ENCODE measurements at places on chromosomes 2 and 18. TPM values are rescaled to one million over a fixed set of nuclear protein-coding genes. Genes with fewer than 3 reads are reported as not detected.

Gene LIPG
- 5.6 TPM for total RNA-seq

Gene ADAM23
- 1.5 TPM for total RNA-seq

Gene PRSS56
- total RNA-seq = not detected

Gene CRYBA2
- not detected for total RNA-seq

Gene TPO
- not detected for total RNA-seq

Gene TRIM43
- total RNA-seq = not detected

Gene CDK15
- 0.47 TPM for total RNA-seq

Gene PPIG
- total RNA-seq = 14.2 TPM

Gene IL18RAP
- not detected for total RNA-seq

Gene STAT4
- 0.47 TPM for total RNA-seq

Gene DLGAP1
- 0.12 TPM for total RNA-seq

Gene PTPRN
- 4.6 TPM for total RNA-seq

Gene SIX3
- not detected for total RNA-seq

Gene FBXO11
- 27.7 TPM for total RNA-seq

Gene PCARE
- total RNA-seq = not detected

Gene TMEM198
- total RNA-seq = 1.9 TPM

Gene GALNT5
- 1.7 TPM for total RNA-seq

Gene GAD1
- total RNA-seq = not detected

Gene THAP4
- total RNA-seq = 49.5 TPM

Gene EMX1
- total RNA-seq = not detected

Gene SCYGR4
- total RNA-seq = not detected

Gene MTIF2
- total RNA-seq = 25.2 TPM

Gene C2orf78
- total RNA-seq = not detected

Gene CFC1
- total RNA-seq = not detected

Gene FASTKD1
- total RNA-seq = 7.0 TPM

Gene EFHD1
- 1.1 TPM for total RNA-seq

Gene STON1
- total RNA-seq = 28.6 TPM

Gene ANO7
- total RNA-seq = 0.70 TPM

Gene TMEM163
- not detected for total RNA-seq

Gene GULP1
- total RNA-seq = 12.6 TPM

Gene POTEE
- not detected for total RNA-seq

Gene SOS1
- 9.2 TPM for total RNA-seq

Gene WNT10A
- not detected for total RNA-seq

Gene PROKR1
- not detected for total RNA-seq

All from pericardium fibroblast (primary cell).